GM12892 (cell line): ENCODE measurements at places on chromosomes 5 and 9.

DNA sequence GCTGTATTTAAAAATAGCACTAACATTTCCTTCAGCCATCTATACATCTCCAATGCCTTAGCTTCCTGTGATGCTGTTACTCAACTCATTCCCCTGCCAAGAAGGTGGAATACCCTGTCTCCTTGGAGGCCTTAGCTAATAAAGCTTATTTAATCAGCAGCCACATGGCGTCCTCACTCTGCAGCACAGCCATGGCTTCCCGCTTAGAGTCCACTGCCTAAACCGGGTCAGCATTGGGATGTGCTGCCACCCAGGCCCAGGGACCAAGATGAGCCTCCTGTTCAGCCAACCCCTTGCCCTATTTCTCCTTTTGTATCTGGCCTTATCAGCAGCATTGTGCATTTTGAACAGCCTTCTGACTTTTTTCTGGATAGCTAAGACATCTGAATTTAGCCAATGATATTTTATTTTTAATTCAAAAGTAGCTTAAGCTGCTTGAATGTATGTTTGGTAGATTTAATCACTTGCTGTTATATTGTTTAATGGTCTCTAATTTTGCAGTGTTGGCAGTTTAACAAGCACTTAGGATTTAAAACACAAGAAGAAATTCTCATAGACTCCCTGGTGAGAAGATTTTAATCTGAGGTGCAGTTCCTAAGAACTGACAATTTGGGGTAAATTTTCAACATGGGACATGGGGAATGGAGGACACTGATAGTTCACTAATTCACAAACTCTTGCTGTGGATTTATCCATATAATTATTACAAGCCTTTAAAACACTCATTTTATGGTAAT lies 113.0 kb downstream of the RPS23 start:
- no peak for DNase-seq

DNA sequence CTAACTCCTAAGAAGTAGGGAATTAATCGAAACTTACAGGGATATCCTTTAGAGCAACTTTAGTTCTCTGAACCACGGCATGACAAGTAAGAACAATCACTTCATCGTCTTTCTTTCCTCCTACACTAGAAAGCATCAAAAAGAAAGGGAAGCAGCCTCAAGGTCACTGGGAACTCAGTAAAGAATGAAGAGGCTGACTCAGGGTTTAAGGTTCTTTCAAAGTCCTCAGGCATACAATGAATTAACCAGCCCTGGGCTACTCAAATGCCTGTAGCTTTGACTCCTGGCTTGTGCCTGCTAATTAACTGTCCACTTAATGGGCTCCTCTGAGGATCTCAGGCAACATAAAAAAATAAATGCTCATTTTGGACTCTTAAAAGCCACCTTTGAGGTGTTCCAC lies 102.0 kb downstream of the TRIM32 start:
- DNase-seq: no peak

- DNase-seq: peak; percentile 22
These were observed 131.5 kb downstream of the AGTPBP1 start for GRCh38 chr9:85610074-85610860.

GRCh38 chr9:136036050-136036449 lies 59.0 kb downstream of the NACC2 start:
- DNase-seq: no peak

- DNase-seq: no peak
These were observed 796 bp downstream of the LNPEP start for GRCh38 chr5:96936431-96937320.

GRCh38 chr9:107292821-107293542 lies 9.9 kb downstream of the RAD23B start:
- DNase-seq: no peak

DNA sequence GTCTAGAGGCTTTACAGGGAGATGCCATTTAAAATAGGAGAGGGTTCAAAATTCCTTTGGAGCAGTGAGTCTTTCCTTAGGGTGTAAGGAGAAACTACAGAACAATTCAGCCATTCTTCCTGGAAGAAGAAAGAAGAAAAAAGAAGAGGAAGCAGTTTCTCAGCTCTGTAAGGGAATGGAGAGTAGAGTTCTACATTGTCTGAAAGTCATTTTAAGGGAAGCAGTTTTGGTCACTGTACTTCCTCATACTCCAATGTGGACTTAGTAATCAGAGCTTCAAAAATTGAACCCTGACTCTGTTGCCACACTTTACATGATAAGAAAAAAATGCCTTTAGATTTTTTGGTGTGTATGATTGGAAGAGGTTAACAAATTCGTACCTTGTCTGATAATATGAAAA lies 122.4 kb downstream of the LRRC70 start:
- DNase-seq: no peak

GRCh38 chr5:78671609-78672008 lies 23.0 kb upstream of the LHFPL2 start:
- DNase-seq: no peak

GRCh38 chr5:181219262-181220177 lies 3.6 kb upstream of the TRIM41 start:
- DNase-seq: no peak

- DNase-seq: no peak
These were observed 352.7 kb downstream of the EBF1 start for GRCh38 chr5:158746979-158747378.

DNA sequence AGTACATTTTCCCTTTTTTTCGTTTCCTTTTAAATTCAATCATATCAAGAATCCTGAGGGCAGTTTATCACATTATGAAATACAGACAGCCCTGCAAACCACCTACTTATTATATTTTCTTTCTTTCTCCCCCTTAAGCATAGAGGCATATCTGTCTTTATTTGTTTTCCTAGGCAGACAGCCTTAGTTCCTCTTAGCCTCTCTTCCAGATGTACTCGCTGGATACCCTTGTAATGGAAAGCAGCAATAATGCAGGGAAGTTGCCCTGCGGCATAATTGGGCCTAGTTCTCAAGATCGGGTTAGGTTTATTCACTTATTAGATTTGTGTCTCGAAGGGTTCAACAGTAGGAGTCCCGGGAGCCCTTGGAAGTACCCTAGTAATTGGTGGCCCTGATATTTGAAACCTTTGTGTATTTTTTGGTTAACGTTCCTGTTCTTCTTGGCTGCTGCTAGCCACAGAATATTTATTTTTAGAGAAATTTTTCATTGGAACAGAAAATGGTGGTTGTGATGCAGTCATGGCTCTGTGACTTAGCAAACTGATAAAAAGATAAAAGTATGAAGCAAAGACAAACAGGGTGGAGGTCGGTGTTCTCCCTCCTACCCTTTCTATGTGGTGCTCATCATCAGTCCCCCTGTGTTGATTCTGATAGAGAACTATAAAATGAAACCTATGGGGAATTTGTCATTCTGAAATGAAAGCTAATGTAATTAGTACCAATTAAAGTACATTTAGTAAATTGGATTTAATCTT lies 6.4 kb downstream of the TLE4 start:
- no peak for DNase-seq

GRCh38 chr9:95506428-95506677 lies 10.4 kb downstream of the PTCH1 start:
- DNase-seq: peak; percentile 36

GRCh38 chr5:139985290-139985689 lies 57.8 kb downstream of the NRG2 start:
- DNase-seq: no peak

- DNase-seq: no peak
These were observed 23.8 kb downstream of the TYRP1 start for GRCh38 chr9:12716823-12717600.

DNA sequence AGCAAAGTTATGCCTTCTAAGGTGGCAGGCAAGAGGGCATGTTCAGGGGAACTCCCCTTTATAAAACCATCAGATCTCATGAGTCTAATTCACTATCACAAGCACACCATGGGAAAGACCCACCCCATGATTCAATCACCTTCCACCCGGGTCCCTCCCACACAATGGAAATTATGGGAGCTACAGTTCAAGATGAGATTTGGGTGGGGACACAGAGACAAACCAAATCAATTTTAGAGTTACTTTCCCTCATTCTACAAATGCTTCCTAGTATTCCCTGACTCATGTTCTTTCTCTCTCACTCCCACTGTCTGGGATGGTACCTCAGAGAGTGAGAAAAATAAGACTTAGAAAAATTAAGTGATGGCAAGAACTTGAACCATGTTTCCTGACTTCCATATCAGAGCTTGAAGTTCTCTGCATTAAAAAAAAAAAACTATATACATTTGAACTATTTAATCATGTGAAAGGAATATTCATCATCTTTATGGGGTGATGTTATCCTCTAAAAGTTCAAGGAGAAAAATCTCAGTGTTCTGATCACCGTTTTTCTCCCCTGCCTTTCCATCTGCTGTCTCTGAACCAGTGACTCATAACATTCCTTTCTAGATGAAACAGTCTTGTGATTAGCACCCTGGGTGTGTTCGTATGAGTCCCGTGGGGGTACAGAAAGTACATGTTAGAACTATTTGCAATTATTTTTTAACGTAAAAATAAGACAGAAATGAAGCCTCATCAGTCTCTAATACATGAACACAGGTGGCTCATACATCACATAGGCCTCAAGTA lies 282.9 kb downstream of the SLF1 start:
- no peak for DNase-seq

- DNase-seq: no peak
These were observed 53.7 kb downstream of the ZNF462 start for GRCh38 chr9:106916466-106917235.

DNA sequence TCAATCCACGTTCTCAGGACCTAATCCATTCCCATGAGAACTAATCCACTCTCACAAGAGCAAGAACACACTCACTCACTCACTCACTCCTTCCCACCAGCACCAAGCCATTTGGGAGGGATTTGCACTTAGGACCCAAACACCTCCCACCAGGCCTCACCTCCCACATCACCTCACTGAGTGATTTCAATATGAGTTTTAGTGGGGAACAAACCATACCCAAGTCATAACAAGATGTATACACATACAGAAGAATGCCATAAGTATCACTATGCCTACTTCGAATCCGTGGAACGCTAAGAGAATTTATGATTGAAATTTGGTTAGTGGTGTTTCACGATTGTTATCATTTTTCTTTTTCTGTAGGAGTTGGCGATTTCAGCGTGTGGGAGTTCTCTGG lies 29.3 kb upstream of the CTSL start:
- no peak for DNase-seq

- DNase-seq: no peak
These were observed 18.0 kb downstream of the PRUNE2 start for GRCh38 chr9:76887951-76888350.

GRCh38 chr5:125052584-125052983 lies 306.1 kb upstream of the ZNF608 start:
- no peak for DNase-seq

GRCh38 chr5:9820691-9821449 lies 190.7 kb upstream of the TAS2R1 start:
- no peak for DNase-seq

DNA sequence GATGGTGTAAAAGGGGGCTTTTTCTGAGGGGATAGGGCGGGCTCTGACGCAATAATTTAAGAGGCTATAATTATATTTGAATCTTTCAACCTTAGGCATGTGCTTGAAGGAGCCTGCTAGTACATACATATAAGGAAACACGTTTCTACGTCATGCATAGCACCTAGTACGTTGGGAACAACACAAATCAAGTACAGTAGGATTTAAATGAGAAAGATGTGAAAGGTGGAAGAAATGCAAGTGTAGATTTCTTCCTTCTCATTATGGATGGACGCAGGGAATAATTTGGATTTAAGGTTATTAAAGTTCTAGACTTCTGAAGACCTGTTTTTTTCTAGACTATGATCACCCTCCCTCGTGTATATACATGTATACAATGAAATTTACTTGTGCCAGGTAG lies 927 bp upstream of the CDO1 start:
- no peak for DNase-seq

DNA sequence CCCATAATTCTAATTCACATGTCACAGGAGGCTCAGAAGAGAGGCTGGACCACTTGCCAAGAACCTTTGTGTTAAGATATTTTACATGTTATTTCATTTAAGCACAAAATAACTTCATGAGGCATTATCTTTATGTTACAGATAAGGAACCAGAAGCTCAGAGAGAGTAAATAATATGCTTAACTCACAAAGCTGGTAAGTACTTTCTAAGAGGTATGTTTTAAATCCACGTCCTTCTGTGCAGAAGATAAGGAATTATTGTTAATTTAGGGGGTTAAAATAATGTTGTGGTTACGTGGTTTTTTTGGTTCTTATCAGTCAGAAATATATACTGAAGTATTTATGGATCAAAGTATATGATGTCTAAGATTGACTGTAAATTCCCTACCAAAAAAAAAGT lies 8.0 kb downstream of the STRBP start:
- no peak for DNase-seq

DNA sequence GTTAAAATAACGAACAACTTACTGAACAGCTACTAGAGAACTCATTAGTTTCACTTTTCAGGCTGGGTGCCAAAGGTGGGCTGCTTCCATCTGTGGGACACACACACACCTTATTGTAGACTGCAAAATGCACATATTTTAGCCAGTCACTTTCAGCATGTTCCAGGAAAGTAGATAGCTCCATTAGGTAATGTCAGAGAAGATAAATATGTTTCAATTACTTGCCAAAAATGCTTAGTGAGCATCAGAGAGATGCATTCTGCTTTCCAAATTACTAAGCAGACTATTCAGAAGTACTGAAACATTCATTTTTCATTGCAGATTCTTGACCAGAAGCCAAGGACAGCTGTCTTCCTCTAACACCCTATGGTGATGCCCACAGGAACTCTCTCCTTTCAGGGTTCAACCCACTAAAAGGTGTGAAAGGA lies 56.2 kb upstream of the APC start:
- no peak for DNase-seq

DNA sequence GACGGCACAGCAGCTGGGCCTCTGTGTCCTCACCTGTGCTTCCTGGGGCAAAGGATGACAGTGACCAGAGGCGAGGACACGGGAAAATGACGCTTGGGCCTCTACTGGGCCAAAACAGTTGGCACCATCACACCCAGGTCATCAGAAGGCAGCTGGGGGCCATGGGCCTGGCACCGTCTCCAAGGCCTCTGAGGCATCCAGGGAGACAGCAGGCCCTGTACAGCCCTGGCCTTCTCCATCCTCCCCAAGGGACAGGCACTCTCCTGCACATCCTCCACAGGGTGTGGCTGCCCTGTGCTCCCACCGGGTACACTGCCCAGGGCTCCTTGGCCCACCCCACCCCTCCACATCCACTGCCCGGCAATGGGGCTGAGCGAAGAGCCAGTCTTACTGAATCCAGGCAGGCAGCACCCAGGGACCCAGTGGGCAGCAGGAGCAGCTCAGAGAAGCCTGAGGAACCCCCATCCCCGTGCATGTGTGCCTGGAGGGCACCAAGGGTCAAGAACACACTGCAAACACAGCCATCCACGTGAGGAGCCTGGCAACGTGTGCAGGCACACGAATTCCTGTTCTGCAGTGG lies 4.0 kb downstream of the LPCAT1 start:
- DNase-seq: no peak

- DNase-seq: no peak
These were observed 1019.0 kb downstream of the TAF11L14 start for GRCh38 chr5:18653216-18653752.

GRCh38 chr5:54309276-54309675 lies 1.1 kb downstream of the ARL15 start:
- DNase-seq: no peak
